ENCODE measurements at places on chromosomes 2 and 18. TPM values are rescaled to one million over a fixed set of nuclear protein-coding genes. Genes with fewer than 3 reads are reported as not detected.

The PLEKHH2 gene
- polyA plus RNA-seq, result 0.38 TPM

The SERPINB11 gene
- not detected for polyA plus RNA-seq

The NXPH2 gene
- polyA plus RNA-seq, result not detected

The NCKAP5 gene
- polyA plus RNA-seq, result 0.03 TPM

The TEX44 gene
- polyA plus RNA-seq, result not detected

The CTNNA2 gene
- polyA plus RNA-seq, result 0.17 TPM

The FAM228A gene
- polyA plus RNA-seq, result 0.04 TPM

The OTOF gene
- 0.14 TPM for polyA plus RNA-seq

The ERMN gene
- polyA plus RNA-seq, result not detected

The LCT gene
- 0.01 TPM for polyA plus RNA-seq

The STARD6 gene
- not detected for polyA plus RNA-seq

The BOLL gene
- polyA plus RNA-seq, result 0.47 TPM

The AGBL5 gene
- 3.6 TPM for polyA plus RNA-seq

The SERPINB5 gene
- not detected for polyA plus RNA-seq

The CAVIN2 gene
- 25.5 TPM for polyA plus RNA-seq

The GRHL1 gene
- 0.52 TPM for polyA plus RNA-seq

The HOXD12 gene
- not detected for polyA plus RNA-seq

The EML6 gene
- 9.3 TPM for polyA plus RNA-seq

The SERPINB3 gene
- polyA plus RNA-seq, result 0.08 TPM

The ALPG gene
- polyA plus RNA-seq, result not detected

The C2orf80 gene
- polyA plus RNA-seq, result 0.04 TPM

The DPYSL5 gene
- 0.09 TPM for polyA plus RNA-seq

The NPPC gene
- polyA plus RNA-seq, result 0.37 TPM

The CRYGD gene
- not detected for polyA plus RNA-seq

The CHAC2 gene
- 8.1 TPM for polyA plus RNA-seq

The CREG2 gene
- 0.07 TPM for polyA plus RNA-seq

The ZSWIM2 gene
- polyA plus RNA-seq, result not detected

The MYO1B gene
- polyA plus RNA-seq, result 5.8 TPM

The SULT1C4 gene
- 0.97 TPM for polyA plus RNA-seq

The CYS1 gene
- polyA plus RNA-seq, result 0.07 TPM

The GATA6 gene
- polyA plus RNA-seq, result 0.27 TPM

The GPR45 gene
- polyA plus RNA-seq, result not detected

The POTEJ gene
- not detected for polyA plus RNA-seq
